ENCODE measurements at places on chromosomes 1 and 21.

DNA sequence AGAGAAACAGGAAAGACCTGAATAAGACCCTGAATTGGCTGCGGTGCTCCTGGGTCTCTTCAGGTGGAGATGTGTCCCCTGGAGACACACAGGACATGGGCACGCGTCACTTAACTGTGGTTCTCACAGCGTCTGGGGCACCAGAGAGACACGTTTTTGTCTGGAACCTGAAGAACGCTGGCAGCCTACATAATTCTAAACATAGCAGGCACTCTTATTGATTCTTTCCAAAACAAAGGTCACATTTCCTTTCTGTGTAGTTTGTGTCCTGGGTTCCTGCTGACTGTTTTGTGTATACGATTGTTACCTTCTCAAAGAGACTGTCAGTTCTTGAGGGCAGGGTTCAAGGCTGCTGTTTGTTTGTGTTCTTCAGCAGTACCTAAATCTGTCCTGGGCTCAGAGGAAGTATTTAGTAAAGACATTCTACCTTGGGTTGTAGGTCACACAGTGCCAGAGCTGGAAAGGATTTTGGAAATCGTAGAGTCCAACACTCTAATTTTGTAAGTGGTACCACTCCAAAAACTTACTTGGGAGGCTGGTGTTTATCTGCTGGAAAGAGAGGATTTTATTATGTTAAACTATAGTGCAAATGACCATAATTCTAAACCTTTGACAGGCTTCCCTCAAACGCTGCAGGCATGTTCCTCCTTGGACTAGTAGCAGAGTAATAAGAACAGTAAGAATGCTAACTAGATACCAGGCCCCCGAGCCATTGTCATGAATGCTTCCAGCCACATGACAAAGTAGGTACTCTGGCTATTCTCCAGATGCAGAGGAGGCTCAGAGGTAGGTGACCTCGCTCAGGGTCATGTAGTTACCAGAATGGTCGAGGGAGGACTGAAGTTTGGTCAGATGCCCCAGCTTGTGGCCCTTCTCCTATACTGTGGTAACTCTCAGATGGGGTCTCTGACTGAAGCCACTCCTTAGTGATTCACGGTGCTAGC lies 164.3 kb downstream of the DHRS3 start:
- DNase-seq = no peak

- no peak for DNase-seq
Measured at GRCh38 chr21:32410916-32411315, 1.6 kb upstream of the EVA1C start.

DNA sequence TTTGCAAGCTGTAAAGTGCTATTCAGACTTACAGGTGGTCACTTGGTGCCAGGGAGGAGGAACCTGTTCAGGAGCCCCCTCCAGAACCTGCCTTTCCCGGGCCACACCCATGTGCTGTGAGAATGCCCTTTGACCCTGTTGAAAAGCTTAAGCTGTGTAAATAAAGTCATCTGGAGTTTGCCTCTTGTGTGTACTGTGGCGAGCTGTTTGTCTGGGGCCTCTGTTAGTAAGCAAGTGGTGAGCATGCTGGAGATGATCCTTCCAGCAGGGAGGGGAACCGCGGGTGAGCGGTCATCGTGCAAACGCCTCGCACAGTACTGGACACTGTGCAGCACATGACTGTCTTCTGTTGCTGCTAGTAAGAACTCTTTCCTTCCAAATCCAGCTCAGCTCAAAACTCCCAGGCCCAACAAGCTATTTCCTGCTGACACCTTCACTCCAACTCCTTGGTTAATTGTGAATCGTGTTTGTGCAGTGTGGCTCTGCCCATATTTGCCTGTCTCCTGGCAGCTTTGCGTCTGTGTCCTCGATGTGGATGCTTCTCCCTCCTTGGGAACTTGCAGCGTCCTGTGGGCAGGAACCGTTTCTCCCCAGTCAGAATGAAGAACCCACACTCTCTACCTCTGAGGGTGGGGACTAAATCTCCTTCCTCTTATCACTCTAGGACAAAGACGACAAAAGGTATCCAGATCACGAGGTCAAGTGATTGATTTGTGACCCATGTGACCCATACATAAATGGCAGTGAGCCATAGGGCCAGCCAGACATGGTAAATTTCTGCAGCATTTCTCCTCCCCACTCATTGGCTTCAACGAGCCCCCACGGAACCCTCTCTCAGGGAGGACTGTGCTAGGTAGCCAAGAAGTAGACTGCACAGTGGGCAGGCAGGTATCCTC lies 13.9 kb upstream of the BTG2 start:
- no peak for DNase-seq

DNA sequence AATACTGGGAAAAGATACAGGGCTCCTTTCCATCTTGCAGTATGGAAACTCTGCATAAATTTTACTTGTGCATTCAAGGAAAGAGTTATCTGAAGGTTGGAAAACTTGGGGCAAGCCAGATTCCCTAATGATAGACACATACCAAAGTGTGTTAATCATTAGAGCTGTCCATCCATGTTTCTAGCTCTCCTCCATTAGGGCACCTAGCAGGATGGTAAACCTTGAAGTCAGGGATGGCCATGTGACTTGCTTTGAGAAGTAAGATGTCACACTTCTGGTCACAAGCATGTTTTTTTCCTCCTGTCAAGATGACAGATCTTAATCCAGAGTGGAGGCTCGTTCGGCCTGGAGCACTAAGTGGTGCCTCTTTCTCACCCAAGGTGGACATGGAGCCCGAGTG lies 241.9 kb upstream of the RUNX1 start:
- DNase-seq = no peak

DNA sequence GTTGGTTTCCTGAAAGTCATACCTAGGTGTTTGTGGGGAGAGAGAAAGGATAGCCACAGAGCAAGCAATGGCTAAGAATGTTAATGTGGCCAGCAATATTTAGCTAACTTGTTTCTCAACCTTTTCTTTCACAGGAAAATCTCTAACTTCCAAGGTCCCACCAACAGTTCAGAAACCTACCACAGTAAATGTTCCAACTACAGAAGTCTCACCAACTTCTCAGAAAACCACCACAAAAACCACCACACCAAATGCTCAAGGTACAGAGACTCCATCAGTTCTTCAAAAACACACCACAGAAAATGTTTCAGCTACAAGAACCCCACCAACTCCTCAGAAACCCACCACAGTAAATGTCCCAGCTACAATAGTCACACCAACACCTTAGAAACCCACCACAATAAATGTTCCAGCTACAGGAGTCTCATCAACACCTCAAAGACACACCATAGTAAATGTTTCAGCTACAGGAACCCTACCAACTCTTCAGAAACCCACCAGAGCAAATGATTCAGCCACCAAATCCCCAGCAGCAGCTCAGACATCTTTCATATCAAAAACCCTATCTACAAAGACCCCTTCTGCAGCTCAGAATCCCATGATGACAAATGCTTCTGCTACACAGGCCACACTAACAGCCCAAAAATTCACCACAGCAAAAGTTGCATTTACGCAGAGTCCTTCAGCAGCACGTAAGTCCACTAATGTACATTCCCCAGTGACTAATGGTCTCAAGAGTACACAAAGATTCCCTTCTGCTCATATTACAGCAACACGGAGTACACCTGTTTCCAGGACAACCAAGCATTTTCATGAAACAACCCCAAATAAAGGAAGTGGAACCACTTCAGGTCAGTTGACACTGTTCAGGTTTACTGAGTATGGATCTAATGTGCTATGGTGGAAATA lies 15.3 kb downstream of the CD55 start:
- DNase-seq = no peak

GRCh38 chr1:202286622-202287097 lies 55.1 kb downstream of the UBE2T start:
- DNase-seq = peak; percentile 79

DNA sequence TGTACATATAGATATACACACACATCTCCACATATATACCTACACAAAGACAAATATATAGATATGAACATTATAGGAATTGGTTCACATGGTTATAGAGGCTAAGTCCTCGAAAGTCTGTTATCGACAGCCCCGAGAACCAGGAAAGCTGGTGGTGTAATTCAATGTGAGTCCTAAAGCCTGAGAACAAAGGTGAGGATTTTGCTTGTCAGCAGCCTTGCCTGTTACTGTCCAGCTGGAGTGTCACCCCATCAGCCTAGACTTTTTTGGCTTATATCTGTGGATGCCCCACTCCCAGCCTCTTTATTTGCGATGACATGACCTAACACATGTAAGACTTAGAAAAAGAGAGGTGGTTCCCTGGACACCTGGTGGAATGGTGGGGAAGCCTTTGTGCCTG lies 97.0 kb downstream of the GIPC2 start:
- no peak for DNase-seq

DNA sequence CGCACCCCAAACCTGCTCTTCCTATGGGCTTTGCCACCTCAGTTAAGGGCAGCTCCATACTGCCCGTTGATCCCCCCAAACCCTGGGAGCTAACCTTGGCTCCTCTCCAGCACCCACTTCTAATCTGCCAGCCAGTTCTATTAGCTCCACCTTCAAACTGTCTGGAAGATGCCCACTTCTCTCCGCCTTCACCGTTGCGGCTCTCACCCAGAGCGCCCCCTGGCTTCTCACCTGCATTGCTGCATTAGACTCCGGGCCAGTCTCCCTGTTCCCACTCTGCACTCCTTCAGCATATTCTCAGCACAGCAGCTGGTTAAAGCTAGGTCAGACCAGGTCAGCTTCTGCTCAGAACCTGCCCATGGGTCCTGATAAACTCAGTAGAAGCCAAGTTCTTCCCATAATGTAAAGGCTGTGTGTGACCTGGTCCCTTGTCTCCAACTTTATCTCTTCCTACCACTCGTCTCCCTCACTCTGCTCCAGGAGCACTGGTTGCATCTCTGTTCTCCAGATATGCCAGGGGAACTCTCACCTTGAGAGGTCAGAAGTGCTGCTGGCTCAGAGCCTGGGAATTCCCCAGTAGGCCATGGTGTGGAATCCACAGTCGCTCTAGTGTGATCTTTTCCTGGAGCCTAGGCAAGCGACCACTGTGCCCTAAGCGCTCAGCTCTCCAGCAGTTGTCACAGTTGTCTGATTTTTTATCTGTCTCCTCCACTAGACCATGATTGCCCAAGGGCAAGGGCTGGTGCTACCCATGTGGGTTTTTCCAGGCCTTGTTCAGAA lies 150.3 kb downstream of the HMGB4 start:
- DNase-seq = peak; percentile 8

GRCh38 chr1:17347769-17348592 lies 24.0 kb upstream of the PADI6 start:
- DNase-seq = peak; percentile 15

GRCh38 chr21:39852726-39853500 lies 14.3 kb upstream of the PCP4 start:
- no peak for DNase-seq

- no peak for DNase-seq
Measured at GRCh38 chr1:15139654-15140350, 13.7 kb upstream of the TMEM51 start.

DNA sequence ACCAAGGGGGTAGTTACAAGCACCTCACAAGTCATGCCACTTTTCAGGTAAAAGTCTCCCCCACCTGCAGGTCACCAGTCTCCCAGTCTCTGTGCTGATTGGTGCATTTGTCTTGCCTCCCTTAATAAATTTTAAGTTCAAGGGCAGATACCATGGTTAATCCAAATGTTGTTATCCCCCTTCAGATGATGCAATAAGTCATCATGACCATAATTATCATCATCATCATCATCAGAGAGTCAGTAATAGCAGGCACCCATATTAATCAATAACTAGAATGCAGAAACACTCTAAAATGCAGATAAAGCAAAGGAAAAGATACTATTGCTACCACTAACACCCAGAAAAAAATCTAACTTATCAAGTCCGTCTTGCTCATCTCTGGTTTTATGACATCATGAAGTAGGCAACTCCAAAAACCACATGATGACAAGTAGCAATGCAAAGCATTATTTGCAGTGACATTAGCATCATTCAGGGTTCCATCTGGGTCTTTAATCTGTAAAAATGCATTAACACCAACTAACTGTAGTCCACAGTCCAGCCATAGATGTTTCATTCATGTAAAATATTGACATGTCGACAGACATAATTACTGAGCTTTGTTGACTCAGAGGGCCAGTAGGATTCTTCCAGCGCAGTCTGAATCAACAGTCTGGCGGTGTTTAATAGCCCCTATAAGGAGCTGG lies 492.0 kb upstream of the RUNX1 start:
- peak; percentile 95 for DNase-seq

- peak; percentile 17 for DNase-seq
Measured at GRCh38 chr1:169368406-169368769, 393 bp downstream of the BLZF1 start.
